ENCODE measurements at places on chromosomes 2 and 18.
A peak's percentile ranks its signal among the peaks of the same experiment; 100 is the strongest.

DNA sequence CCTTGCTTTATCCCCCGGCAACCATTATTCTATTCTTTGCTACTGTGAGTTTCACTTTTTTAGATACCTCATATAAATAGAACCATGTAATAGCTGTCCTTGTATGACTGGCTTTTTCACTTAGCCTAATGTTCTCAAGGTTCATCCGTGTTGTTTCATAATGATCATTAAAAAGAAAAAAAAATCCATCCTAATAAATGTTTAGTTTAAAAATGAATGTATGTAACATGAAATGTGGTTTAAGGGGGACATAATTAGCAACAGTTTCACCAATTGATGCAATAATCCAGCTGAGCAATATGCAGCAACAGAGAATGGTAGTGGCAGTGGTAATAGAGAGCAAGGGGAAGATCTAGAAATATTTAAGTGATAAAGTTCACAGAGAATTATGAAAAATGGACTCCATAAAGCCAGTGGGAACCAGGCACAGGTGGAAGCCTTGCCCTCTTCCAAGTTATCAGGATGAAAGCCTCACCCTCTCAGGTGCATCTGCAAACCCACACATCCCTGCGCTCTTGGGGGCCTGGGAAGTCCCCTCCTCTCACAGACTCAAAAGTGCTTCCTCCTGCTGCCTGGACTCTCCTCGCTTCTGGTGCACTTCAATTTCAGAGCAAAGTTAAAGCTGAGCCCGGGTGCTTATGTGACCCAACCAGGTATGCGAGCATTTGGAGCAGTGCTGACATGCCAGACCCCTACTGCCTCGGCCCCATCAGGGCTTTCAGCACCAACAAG lies 1403.3 kb upstream of the SLC39A10 start:
- no peak for DNase-seq

- no peak for DNase-seq
Observed at GRCh38 chr2:138103156-138103555, 138.9 kb downstream of the HNMT start.

GRCh38 chr18:49677762-49678413 lies 116.0 kb downstream of the LIPG start:
- peak; percentile 6 for DNase-seq

DNA sequence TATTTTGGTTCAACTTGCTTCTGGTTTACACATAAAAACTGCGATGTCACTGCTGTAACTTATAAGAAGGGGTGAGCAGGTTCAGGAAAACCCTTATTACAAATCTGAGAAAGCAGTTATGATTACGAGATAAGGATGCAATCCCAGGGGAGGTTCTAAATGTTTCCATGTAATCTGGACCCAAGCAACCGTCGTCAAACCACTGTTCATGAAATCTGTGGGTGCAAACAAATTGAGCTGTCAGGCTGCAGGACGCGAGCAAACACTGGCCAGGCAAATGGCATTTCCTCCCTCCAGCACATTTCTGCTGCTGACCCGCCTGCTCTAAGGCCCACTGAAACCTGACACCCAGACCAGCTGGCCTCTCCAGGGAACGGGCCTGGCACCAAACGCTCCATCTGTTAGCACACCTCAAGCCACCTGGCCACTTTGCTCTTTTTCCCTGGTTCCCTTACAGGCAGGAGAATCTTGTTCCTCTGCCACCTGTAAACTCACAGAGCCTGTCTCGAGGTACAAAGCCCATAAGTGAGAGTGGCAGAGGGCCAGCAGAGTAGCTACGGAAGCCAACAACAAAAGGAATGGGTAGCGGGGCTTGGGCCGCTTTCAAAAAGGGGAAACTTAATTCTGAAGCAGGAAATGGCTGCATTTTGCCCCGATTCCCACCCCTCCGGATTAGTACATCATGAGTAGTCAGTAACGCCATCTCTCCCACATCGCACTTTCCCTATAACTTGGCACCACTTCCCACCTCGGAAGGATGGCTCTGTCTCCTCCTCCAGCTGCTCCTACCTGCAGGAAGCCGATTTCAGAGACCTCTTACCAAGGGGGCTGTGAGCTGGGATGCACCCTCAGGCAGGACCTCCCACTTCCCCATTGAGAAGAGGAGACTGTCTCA lies 26.5 kb downstream of the CRACDL start:
- DNase-seq, result peak; percentile 94

DNA sequence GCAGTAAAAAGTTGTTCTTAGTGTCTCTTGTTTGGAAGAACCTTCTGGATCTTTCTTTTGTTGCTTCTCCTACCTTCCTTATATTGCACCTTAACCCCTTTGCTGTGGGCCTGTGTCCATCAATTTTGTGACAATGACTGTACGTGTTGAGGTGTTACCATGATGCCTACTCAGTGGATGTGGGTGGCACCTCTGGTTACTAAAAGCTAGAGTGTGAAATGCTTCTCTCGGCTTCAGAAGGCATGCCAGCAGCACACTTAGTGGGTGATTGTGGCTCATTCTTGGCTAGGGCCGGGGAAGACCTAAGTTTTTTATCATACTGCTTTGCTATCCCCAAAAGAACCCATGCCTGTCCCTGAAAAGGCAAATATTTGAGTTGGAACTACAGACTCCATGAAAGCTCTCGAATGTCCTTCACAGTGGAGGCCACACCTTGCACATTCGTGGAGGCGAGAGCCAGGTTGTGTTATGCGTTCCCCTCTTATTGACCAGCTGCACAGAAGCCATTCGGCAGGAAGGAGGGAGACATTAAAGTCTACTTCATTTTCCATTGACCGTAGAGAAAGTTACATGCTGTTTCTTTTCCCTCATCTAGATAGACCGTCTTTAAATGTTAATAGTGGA lies 513.2 kb upstream of the RAB12 start:
- no peak for DNase-seq

DNA sequence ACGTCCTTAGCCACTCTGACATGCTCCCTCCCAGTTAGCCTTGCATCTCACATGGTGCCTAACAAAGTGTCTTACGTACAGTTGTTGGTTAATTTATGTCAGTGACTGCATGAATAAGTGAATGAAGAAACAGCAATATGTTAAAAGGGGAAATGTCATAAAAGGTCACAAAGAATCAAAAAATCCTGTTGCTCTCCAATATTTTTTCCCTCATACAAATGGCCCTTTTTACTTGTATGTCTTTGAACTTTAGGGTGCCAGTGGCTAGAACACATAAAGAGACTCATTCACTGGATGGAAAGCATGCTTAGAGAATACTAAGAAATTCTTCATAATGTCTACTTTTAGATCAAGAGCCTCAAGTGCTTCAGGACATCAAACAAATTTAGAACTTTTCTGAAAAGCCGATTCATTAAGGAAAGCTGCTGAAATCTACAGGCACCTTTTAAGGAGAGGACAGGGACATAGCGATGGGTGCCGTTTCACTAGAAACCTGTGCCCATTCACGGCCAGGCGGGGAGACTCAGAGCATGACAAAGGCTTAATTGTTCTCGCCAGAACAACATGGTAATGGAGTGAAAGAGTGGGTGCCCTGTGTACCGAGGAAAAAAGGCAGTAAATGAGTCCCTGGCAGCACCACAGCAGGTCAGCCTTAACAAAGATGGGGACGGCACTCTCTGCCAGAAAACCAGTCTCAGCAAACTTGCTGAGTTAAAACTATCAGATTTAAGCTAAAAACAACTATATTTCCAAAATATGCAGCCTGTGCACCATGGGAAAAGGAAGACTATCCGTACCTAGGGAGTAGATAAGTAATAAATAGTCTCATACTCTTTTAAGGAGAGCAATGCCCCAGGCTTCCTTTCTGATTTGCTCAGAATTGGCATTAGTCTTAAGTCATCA lies 71.6 kb upstream of the SPTBN1 start:
- DNase-seq, result no peak

- DNase-seq, result no peak
Observed at GRCh38 chr18:58140387-58141325, 96.6 kb downstream of the NEDD4L start.

GRCh38 chr2:20577495-20578235 lies 73.2 kb downstream of the HS1BP3 start:
- no peak for DNase-seq

GRCh38 chr2:226979004-226979403 lies 143.2 kb downstream of the RHBDD1 start:
- no peak for DNase-seq

- no peak for DNase-seq
Observed at GRCh38 chr2:127580167-127581049, 44.9 kb downstream of the MYO7B start.

GRCh38 chr2:168530982-168531622 lies 75.0 kb downstream of the CERS6 start:
- DNase-seq, result no peak

- peak; percentile 26 for DNase-seq
Observed at GRCh38 chr2:159297042-159297707, 10.7 kb upstream of the WDSUB1 start.

All from NCI-H82 (cell line).